ENCODE measurements at places on chromosomes 5 and 9.

DNA sequence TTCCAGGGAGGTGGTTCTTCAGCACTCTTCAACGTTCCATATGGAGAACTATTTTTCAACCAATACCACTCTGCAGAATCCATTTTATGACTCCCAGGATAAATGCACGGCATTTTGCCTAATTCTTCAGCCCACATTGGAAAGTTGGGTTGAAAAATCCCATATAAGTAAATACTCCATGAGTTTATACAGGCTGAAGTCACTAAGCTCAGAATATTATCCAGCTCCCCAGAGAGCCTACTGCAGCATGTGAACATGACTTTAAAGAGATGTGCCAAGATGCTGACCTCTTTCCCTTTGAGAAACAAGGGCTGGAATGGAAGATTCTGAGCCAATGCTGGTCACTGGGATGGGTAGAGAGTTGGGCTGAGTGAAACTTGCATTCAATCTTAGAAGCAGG is 111.9 kb upstream of the SLIT3 start:
- H3K4me1 ChIP-seq, result no peaks in the 10 kb centered on the region
- no peak overlapping the region for H3K4me3 ChIP-seq
- no peak overlapping the region for H3K27ac ChIP-seq
- no peaks in the 10 kb centered on the region for H3K27me3 ChIP-seq
- DNase-seq, result no peak
- H3K36me3 ChIP-seq, result no peaks in the 10 kb centered on the region

DNA sequence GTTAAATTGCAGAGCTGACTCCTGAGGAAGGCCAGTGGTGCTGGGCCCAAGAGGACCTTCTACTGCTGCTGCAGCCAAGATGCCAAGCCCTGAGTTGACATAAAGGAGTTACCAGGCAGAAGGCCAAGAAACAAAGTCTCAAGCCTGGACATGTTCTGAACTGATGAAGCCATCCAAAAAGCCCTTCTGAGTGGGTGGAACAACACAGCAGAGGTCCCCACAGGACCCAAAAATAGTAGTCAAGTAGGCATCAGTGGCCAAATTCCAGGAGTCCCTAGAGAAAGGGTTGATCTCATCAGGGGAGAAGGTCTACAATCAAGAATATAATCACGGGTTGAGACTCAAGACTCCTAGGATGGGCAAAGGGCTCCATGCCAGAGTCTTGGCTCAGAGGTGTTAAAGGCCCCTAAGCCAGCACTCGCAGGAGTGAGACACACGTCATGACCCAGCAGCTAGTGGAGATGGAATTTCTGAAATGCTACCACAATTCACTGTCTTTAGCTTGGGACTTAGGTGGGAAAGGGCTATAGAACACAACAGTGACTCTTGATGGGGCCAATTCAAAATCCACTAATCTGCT is 119.7 kb downstream of the FANCC start:
- no peaks in the 10 kb centered on the region for H3K27me3 ChIP-seq
- no peak overlapping the region for H3K4me3 ChIP-seq
- no peaks in the 10 kb centered on the region for H3K36me3 ChIP-seq

GRCh38 chr9:35079426-35080341 is at the start of gene FANCG:
TSS of gene FANCG (minus strand) at chr9:35079942. CDS start at chr9:35079524, 418 bp downstream.
- H3K36me3 ChIP-seq, result no peaks in the 10 kb centered on the region
- H3K27me3 ChIP-seq, result no peaks in the 10 kb centered on the region
- peak within 1 kb of the TSS; percentile 84 for H3K27ac ChIP-seq
- H3K4me1 ChIP-seq, result peaks cover 6% of the 10 kb centered on the region

GRCh38 chr9:103627731-103628130 is 466.4 kb upstream of the SMC2 start:
- H3K4me3 ChIP-seq, result no peak overlapping the region
- no peaks in the 10 kb centered on the region for H3K36me3 ChIP-seq
- no peaks in the 10 kb centered on the region for H3K27me3 ChIP-seq
- no peak overlapping the region for H3K27ac ChIP-seq

- peaks cover under 1% of the 10 kb centered on the region for H3K4me1 ChIP-seq
- no peak overlapping the region for H3K4me3 ChIP-seq
- H3K36me3 ChIP-seq, result no peaks in the 10 kb centered on the region
- H3K27me3 ChIP-seq, result no peaks in the 10 kb centered on the region
- H3K27ac ChIP-seq, result no peak overlapping the region
- no peak for DNase-seq
Observed at GRCh38 chr9:132237481-132237880, 75.6 kb downstream of the NTNG2 start.

Data from colonic mucosa (tissue), 4 donors.